GM23338 (cell line): ENCODE measurements at places on chromosomes 11 and 22. TPM values are rescaled to one million over a fixed set of nuclear protein-coding genes. Genes with fewer than 3 reads are reported as not detected.

Gene OR2D2
- 0.24 and 1.3 TPM in 2 replicates for total RNA-seq

DNA sequence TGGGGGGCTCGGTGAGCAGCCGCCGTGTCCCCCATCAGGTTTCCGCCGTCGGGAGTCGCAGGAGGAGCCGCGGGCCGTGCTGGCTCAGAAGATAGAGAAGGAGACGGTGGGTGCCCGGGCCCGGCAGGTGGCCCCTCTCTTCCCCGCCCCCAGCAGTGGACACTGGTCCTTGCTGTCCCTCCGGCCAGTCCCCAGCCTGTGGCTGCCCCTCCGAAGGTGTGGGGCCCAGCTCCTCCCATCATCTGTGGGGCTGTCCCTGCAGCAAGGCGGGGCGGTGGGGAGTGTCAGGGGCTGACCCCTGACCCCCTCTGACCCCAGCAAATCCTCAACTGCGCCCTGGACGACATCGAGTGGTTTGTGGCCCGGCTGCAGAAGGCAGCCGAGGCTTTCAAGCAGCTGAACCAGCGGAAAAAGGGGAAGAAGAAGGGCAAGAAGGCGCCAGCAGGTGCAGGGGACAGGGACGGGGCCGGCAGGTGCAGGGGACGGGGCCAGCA is 15.3 kb downstream of the EPS8L2 start:
- peak overlapping the region; percentile 51; the same call in 1 of the 2 replicates for H3K4me3 ChIP-seq
- H3K4me1 ChIP-seq: no peaks in the 10 kb centered on the region; the same call in none of the 2 replicates
- no peak for DNase-seq
- no peak overlapping the region for H3K27ac ChIP-seq

DNA sequence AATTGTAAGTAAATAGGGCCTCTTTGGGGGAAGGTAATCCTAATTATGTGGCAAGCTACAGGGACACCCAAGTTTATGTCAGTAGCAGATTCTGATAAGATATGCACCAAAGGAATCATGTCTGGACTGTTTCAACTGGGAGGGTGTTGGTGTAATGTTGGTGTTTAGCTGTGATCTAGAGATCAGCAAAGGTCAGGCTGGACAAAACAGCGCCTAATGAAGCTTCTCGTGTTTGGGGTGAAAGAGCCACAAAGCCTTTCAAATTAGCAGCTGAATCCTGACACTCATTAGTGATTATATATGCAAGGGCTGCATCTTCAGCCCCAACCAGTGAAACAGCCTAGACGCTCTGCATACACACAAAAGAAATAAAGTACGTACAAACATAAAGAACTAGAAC is 106.3 kb downstream of the MPPED2 start:
- H3K27ac ChIP-seq: peak overlapping the region; percentile 14; the same call in 1 of the 2 replicates
- DNase-seq: no peak
- peak overlapping the region; percentile 17; the same call in 1 of the 2 replicates for H3K4me3 ChIP-seq
- H3K27me3 ChIP-seq: no peaks in the 10 kb centered on the region
- peaks cover 78% of the 10 kb centered on the region for H3K4me1 ChIP-seq
- no peaks in the 10 kb centered on the region for H3K36me3 ChIP-seq

Gene MS4A4A
- not detected in 2 replicates for total RNA-seq

Gene CADM1
- 18.0 and 26.1 TPM in 2 replicates for total RNA-seq

- peaks cover 6% of the 10 kb centered on the region; the same call in 1 of the 2 replicates for H3K4me1 ChIP-seq
- H3K27me3 ChIP-seq: no peaks in the 10 kb centered on the region
- H3K36me3 ChIP-seq: peaks cover 26% of the 10 kb centered on the region
- DNase-seq: no peak
- no peak overlapping the region for H3K27ac ChIP-seq
- no peak overlapping the region for H3K4me3 ChIP-seq
Measured at GRCh38 chr11:68893282-68893681, 10.3 kb downstream of the MRPL21 start.

Gene PHLDA2
- 3.8 TPM in 1 of 2 replicates, not detected in the other for total RNA-seq

DNA sequence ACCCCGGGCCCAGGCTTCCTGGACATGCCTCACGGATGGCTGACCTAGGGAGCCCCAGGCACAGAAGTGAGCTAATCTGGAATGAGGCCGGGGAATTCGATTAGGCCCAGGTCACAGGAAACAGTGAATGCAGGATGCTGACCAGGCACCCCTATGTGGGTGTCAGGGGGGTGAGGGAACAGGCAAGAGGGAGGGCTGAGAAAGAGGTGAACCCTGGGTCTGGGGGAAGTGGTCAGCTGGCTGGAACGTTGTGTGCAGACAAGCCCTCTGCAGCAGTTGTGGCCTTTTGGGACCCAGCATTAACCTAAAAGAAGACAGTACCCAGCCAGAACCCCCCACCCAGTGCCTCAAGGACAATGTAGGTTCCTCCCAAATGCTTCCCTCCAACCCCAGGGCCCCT is 8.1 kb downstream of the SERHL2 start:
- H3K27ac ChIP-seq: no peak overlapping the region
- H3K27me3 ChIP-seq: no peaks in the 10 kb centered on the region; the same call in 1 of the 2 replicates
- H3K4me3 ChIP-seq: no peak overlapping the region
- H3K4me1 ChIP-seq: peaks cover 4% of the 10 kb centered on the region; the same call in 1 of the 2 replicates

GRCh38 chr11:114273071-114273470 is 23.1 kb upstream of the NNMT start:
- H3K27me3 ChIP-seq: no peaks in the 10 kb centered on the region
- no peaks in the 10 kb centered on the region for H3K4me1 ChIP-seq
- no peak overlapping the region for H3K4me3 ChIP-seq
- H3K27ac ChIP-seq: no peak overlapping the region

- H3K27me3 ChIP-seq: no peaks in the 10 kb centered on the region
- DNase-seq: peak; percentile 65
- H3K36me3 ChIP-seq: no peaks in the 10 kb centered on the region
- H3K4me3 ChIP-seq: no peak overlapping the region
Measured at GRCh38 chr11:101516546-101516945, 67.3 kb downstream of the TRPC6 start.

Gene MED15
- 32.0 and 43.5 TPM in 2 replicates for total RNA-seq

DNA sequence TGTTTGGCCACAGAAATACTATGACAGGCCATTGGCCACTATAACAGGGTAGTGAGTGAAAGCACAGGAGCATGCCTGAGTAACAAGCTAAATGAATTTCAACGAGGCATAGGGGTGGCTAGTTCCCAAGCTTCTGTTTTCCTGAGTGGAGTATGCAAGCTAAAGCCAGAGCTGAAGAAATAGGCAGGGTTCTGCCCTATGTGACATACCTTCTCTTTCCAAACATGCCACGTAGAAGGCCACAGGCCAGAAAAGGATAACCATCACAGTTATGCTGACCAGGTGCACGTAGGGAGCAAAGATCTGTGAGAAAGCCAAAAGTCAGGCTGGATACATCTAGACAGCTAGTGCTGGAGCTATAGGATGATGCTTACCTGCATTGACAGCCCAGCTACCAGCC is 30.6 kb downstream of the GDPD4 start:
- H3K27ac ChIP-seq: no peak overlapping the region
- no peak overlapping the region for H3K4me3 ChIP-seq
- no peak for DNase-seq

DNA sequence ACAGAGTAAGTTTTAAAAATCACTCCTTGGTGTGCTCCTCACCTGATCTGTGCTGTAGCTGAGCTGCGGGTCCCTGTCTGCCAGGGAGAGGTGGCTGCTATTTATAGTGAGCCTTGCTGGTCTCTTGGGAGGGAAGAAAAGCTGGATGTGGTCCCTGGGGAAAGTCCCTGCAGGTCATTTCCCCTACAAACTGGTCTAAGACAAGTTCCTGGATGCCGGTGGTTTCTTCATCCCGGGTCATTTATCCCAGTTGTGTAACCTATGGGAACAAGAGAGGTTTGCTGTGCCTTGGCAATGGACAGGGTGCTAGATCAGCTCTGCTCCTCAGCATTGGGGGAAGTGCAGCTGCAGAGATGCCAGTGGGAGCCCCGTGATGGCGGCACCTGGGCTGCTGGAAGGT is at the start of gene SAA2:
Gene SAA2 (minus strand): TSS at position 108 of the 400 bp plus-strand sequence. CDS start 657 bp downstream, outside the sequence.
- H3K4me1 ChIP-seq: no peaks in the 10 kb centered on the region
- H3K4me3 ChIP-seq: no peak within 1 kb of the TSS
- no peak within 1 kb of the TSS for H3K27ac ChIP-seq
- H3K36me3 ChIP-seq: no peaks in the 10 kb centered on the region
- DNase-seq: no peak

Gene BANF1
- total RNA-seq: 44.7 and 58.2 TPM in 2 replicates

DNA sequence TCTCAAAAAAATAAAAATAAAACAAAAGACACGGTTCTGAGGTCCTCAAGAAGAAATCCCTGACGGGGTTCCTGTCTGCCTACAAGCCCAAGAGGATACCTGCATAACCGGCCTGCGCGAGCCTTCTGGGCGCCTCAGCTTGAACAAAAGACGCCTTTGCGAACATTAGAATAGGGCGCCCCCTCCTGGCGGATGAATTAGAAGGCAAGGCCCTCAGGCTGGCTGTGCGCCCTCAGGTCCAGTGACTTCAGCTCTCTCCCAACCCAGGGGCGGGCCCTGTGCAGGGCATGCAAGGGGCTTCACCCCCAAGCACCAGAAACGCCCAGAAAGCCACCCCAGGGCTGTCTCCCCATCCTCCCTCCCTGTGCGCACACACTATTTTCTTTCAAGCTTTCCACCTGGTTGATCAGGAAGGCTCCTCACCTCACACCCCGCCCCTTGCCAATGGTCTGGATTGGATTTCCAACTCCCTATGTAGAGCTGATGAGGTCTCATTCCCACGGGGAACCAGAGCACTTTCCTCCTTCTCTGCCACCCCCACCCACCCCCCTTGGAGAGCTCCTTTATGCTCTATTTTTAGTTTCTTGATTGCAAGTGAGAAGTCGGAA is 273.3 kb downstream of the BUD13 start:
- no peak overlapping the region for H3K27ac ChIP-seq
- peaks cover 39% of the 10 kb centered on the region for H3K27me3 ChIP-seq
- peaks cover 36% of the 10 kb centered on the region for H3K4me1 ChIP-seq
- no peaks in the 10 kb centered on the region for H3K36me3 ChIP-seq
- peak overlapping the region; percentile 25; the same call in 1 of the 2 replicates for H3K4me3 ChIP-seq

DNA sequence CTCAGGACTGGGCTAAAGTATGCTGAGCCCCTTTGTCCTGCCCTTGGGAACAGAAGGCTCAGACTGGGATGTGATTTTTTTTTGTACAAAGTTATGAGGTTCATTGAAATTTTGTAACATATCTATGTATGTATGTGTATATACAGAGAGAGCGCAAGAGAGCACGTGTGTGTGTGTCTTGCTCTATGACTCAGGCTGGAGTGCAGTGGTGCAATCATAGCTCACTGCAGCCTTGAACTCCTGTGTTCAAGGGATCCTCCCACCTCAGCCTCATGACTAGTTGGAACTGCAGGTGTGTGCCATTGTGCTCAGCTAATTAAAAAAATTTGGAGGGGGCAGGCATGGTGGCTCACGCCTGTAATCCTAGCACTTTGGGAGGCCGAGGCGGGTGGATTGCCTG is 5.7 kb downstream of the TMEM25 start:
- H3K36me3 ChIP-seq: no peaks in the 10 kb centered on the region
- no peak overlapping the region for H3K27ac ChIP-seq
- DNase-seq: no peak
- H3K4me3 ChIP-seq: no peak overlapping the region
